ENCODE measurements at places on chromosomes 13 and 19.

GRCh38 chr19:49772850-49773432, 6.1 kb downstream of the AP2A1 start:
- no peak for DNase-seq

DNA sequence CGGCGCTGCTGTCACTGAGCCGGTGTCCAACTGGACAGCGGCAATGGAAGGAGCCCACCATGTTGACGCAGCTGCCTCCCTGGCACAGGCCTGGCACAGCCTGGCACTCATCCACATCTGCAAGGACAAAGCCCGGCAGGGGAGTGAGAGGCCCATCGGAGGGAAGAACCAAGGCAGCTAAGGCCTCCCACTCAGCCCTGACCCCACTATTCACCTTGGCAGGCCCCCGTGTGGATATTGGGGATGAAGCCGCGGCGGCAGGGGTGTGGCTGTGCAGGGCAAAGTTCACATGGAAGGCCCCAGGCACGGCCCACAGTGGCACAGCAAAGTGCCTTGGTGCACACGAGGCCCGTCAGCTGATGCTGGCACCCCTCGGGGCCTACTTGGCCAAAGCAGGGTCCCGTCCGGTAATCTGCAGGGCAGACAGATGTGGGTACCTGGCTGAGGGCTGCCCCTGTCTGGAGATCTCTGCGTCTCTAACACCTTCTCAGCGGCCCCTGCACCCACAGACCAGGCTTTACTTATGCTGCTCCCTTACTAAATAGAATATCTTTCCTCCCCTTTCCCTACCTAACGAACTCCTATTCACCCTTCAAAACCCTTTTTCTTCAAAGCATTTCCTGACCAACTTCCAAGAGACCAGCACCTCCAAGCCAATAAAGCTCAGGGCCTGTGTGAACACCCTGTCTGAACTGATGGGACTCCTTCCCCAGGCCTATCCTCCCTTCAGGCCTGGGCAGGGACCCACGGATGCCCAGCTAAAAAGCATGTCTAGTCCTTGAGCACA, 7.5 kb downstream of the FBN3 start:
- DNase-seq, result no peak

DNA sequence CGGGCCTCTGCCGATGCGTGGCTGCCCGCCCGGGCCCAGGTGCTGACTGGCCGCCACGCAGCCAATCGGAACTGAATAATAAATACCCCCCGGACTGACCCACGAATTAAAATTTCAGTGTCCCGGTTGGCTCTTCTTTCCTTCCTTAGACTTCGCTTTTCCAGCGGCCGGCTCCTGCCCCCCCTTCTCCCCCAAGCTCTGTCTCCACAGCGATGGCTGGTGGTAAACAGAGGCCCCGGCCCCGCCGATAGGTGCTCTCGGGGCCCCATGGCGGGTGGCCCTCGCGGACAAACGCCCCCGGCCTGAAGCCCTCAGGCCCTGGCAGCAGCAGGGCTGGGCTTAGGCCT, 2.6 kb downstream of the ZBTB7A start:
- DNase-seq, result no peak

GRCh38 chr13:20350819-20351218, 118.7 kb upstream of the GJB6 start:
- no peak for DNase-seq

- DNase-seq, result peak; percentile 41
Observed at GRCh38 chr19:58562122-58563033, 4.0 kb upstream of the UBE2M start.

GRCh38 chr13:67934617-67935330, 704.6 kb upstream of the PCDH9 start:
- DNase-seq, result no peak

- DNase-seq, result no peak
Observed at GRCh38 chr19:58277748-58278540, 811 bp upstream of the ZNF8 start.

GRCh38 chr19:29622166-29623070, 16.3 kb downstream of the POP4 start:
- DNase-seq, result peak; percentile 27

GRCh38 chr19:5042556-5042955, 73.6 kb downstream of the KDM4B start:
- DNase-seq, result no peak

- no peak for DNase-seq
Observed at GRCh38 chr13:21608961-21609360, 5.0 kb upstream of the MICU2 start.

DNA sequence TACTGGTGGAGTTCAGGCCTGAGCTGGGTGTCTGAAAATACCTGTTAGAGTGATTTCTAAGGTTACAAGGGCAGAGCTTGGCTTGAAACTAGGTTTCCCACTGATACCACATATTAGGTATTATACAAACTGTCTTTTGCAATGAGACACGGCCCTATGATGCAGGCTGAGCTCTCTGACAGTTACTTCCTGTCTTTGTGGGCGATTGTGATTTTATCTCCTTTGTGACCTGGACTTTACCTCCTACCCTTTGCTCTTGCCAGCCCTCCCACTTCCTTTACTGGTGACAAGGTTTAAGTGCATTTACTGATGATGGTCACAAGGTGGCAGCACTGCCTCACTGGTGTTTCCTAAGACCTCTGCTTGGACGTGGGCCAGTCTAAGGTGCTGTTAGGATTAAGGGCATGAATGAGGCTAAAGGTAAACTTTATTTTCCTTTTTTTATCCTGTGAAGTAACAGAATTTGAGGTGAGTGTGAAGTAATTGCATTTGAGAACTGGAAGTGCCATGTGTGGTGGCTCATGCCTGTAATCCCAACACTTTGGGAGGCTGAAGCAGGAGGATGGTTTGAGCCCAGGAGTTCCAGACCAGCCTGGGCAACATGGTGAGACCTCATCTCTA, 7.7 kb upstream of the CXCL17 start:
- DNase-seq, result peak; percentile 81

DNA sequence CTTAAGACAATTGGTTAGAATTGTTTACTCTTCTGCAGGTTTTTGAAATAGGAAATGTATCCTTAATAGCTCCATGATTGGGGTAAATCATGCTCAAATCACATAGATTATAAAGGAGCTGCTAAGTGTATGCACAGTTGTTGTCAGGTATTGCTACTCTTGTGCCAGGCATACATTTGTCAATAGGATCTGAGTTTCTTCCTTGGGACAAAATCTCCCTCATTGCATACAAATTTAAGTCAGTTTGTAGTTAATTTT, 109.3 kb upstream of the MLNR start:
- DNase-seq, result peak; percentile 3

GRCh38 chr13:99981735-99982035, at the start of gene ZIC2:
Gene ZIC2 (plus strand): TSS chr13:99981784. CDS start chr13:99982065, 281 bp downstream.
- no peak for DNase-seq

DNA sequence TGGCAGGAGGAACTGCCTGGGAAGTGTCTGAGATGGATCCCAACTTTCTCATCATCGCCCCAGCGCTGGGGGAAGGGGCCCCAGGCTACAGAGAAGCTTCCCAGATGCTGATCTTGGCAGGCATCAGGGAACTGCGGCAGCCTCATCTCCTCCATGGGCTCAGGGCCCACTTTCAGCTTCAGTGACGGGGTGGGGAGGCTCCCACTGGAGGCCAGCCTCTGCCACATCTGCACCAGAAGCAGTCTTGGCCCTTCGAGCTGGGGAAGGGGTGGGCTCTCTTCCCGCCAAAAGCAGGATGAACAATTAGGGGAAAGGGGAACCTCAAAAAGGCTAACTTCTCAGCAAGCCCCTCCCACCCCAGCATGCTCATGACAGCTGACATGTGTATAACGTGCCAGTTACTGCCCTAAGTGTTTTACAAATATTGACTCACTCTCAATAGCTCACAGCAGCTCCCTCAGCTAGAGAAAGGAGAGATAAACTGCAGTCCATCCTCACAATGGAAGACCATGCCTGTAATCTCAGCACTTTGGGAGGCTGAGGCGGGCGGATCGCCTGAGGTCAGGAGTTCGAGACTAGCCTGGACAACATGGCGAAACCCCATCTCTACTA, 7.1 kb upstream of the S1PR2 start:
- peak; percentile 91 for DNase-seq

- no peak for DNase-seq
Observed at GRCh38 chr19:42568006-42568405, 26.7 kb downstream of the CEACAM8 start.

DNA sequence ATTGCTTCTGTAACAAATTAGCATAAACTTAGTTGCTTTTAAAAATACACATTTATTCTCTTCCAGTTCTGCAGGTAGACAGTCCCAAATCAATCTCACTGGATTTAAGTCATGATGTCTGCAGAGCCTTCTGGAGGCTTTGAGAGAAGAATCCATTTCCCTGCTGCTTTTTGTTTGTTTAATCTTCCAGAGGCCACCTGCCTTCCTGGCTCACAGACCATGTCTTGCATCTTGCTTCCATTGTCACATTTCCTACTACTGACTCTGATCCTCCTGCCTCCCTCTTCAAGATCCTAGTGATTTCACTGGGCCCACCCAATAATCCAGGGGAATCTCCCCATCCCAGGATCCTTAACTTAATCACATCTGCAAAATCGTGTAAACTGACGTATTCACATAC, 473.3 kb downstream of the ITGBL1 start:
- DNase-seq, result no peak

GRCh38 chr13:28753208-28753892, 34.6 kb upstream of the SLC46A3 start:
- DNase-seq, result peak; percentile 96

DNA sequence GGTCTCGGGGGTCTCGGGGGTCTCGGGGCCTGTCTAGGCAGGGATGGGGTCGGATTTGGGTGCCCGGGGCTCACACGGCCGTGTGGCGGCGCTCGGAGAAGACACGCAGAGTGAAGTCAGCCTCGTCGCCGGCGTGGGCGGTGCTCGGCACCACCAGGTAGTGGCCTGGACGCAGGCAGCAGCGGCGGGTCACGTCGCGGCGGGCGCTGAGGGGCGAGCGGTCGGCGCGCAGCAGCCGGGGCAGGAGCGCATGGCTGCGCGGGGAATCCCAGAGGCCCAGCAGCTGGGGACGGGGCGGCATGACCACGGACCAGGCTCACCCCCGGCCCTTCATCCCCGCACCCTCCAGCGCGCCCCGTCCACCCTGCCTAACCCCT, 8.2 kb downstream of the CAPN12 start:
- DNase-seq, result peak; percentile 16

DNA sequence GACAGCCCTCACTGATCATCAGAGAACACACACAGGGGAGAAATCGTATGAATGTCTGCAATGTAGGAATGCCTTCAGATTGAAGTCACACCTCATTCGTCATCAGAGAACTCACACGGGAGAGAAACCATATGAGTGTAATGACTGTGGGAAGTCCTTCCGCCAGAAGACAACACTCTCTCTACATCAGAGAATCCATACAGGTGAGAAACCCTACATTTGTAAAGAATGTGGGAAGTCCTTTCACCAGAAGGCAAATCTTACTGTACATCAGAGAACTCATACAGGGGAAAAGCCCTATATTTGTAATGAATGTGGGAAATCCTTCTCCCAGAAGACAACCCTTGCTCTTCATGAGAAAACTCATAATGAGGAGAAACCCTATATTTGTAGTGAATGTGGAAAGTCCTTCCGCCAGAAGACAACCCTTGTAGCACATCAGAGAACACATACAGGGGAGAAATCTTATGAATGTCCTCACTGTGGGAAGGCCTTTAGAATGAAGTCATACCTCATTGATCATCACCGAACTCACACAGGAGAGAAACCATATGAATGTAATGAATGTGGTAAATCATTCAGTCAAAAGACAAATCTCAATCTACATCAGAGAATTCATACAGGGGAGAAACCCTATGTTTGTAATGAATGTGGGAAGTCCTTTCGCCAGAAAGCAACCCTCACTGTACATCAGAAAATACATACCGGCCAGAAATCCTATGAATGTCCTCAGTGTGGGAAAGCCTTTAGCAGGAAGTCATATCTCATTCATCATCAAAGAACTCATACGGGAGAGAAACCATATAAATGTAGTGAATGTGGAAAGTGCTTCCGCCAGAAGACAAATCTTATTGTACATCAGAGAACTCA, 32.5 kb downstream of the ZNF567 start:
- DNase-seq, result no peak

DNA sequence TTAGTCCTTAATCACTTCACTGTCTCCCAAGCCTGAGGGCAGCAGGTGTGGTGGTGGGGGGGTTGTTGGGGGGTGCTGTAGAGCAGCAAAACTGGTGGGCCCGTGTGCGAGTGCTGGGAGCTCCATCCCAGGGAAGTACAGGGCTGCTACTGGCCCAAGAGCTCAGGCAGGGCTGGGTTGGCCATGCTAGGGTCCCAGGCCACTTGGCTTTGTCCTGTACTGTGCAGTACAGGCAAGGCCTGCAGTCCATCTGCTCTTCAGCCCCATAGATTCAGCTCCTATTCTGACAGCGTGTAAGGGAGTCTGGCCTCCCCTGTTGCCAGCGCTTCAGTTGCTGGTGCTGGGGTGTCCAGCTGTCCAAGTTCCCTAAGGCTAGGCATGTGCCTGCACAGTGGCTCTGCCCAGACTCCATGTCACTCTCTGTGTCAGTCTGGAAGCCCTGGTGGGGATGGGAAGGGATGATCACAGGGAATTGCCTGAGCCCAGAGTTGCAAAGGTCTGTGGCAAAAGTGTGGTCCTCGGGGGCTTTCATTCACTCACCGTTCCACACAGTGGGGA, 1261.7 kb downstream of the EFNB2 start:
- no peak for DNase-seq

DNA sequence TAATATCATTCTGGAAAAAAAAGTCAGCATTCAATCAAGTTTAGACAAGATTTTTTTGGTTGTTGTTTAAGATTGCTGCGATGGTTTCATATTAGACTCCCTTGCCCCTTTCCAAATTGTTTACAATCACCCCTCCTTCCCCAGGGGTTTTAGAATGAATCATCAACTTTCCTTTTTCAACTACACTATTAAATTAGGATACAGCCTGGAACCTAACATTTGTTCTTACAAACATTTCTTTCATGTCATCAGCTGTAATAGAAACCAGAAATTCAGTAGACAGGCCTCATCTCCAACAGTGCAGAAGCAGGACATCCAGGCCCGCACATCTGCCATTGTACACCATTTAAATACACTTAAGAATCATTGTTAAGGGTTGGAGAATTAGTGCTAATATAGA, 44.4 kb upstream of the WDFY2 start:
- peak; percentile 61 for DNase-seq

- no peak for DNase-seq
Observed at GRCh38 chr19:55440411-55441105, 2.5 kb downstream of the SHISA7 start.

DNA sequence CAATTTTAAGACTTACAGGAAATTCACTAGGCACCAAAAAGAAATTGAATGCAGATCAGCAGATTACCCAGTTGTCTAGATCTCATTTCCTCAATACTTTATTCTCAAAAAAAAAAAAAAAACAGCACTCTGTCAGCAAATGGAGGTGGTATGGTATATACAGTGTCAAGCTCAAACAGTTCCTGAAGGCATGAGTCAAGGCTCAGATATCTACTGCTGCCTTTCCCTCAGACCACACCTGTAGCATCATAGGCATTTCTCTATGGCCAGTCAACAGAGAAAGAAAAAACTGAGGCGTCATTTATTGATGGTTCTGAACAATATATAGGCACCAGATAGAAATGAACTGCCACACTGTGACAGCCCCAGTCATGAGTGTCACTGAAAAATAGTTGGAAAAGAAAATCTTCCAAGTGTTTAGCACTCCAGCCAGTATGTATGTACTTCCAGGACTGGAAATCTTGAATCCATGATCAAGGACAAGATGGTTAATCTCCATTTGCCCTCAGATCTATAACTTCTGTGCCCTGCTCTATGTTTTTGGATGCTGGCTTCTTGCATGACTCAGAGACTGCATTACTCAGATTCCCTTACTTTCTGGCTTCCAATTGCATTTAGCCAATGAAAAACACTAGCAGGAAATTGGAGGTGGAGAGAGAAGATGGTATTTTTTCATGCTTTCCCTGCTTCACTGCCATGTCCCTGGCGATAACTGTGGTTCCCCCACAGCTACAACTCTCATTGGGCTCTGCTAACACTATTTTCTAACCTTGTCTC, 8.4 kb upstream of the COG3 start:
- peak; percentile 48 for DNase-seq
